IMR-90 (cell line): ENCODE measurements at places on chromosomes 2 and 18. TPM values are rescaled to one million over a fixed set of nuclear protein-coding genes. Genes with fewer than 3 reads are reported as not detected.

C2orf72 gene
- 0.18 TPM in 1 of 2 replicates, not detected in the other for total RNA-seq

SULT1C4 gene
- total RNA-seq, result 0.36 and 0.56 TPM in 2 replicates

- H3K27ac ChIP-seq, result no peak overlapping the region
- H3K36me3 ChIP-seq, result no peaks in the 10 kb centered on the region
- DNase-seq, result no peak
- no peak overlapping the region for H3K4me3 ChIP-seq
- no peaks in the 10 kb centered on the region for H3K4me1 ChIP-seq
- peaks cover 8% of the 10 kb centered on the region for H3K27me3 ChIP-seq
Measured at GRCh38 chr2:38200598-38200997, 124.6 kb upstream of the CYP1B1 start.

- DNase-seq, result peak; percentile 4
- H3K4me3 ChIP-seq, result peak overlapping the region; percentile 75
- H3K4me1 ChIP-seq, result peaks cover 2% of the 10 kb centered on the region
- H3K27me3 ChIP-seq, result no peaks in the 10 kb centered on the region
Measured at GRCh38 chr18:23585897-23586248, 433 bp downstream of the NPC1 start.

- DNase-seq, result peak; percentile 1
- H3K36me3 ChIP-seq, result no peaks in the 10 kb centered on the region
- H3K4me3 ChIP-seq, result no peak overlapping the region
- H3K4me1 ChIP-seq, result no peaks in the 10 kb centered on the region
- no peak overlapping the region for H3K27ac ChIP-seq
Measured at GRCh38 chr2:16725549-16725948, 59.9 kb upstream of the CYRIA start.

GRCh38 chr2:2731101-2731815, 400.2 kb upstream of the MYT1L start:
- H3K27ac ChIP-seq, result no peak overlapping the region
- DNase-seq, result no peak
- H3K4me3 ChIP-seq, result no peak overlapping the region
- no peaks in the 10 kb centered on the region for H3K36me3 ChIP-seq
- H3K4me1 ChIP-seq, result no peaks in the 10 kb centered on the region

- no peaks in the 10 kb centered on the region for H3K27me3 ChIP-seq
- H3K27ac ChIP-seq, result no peak overlapping the region
- no peaks in the 10 kb centered on the region for H3K4me1 ChIP-seq
- DNase-seq, result no peak
- no peak overlapping the region for H3K4me3 ChIP-seq
Measured at GRCh38 chr2:82395531-82395930, 2063.5 kb downstream of the SUCLG1 start.
